ENCODE measurements at places on chromosomes 4 and X. TPM values are rescaled to one million over a fixed set of nuclear protein-coding genes. Genes with fewer than 3 reads are reported as not detected.

SHISA3 gene
- 0.31 TPM for total RNA-seq

GPR82 gene
- 0.26 TPM for total RNA-seq

MAOA gene
- total RNA-seq: 241 TPM

MAML3 gene
- total RNA-seq: 23.4 TPM

DNA sequence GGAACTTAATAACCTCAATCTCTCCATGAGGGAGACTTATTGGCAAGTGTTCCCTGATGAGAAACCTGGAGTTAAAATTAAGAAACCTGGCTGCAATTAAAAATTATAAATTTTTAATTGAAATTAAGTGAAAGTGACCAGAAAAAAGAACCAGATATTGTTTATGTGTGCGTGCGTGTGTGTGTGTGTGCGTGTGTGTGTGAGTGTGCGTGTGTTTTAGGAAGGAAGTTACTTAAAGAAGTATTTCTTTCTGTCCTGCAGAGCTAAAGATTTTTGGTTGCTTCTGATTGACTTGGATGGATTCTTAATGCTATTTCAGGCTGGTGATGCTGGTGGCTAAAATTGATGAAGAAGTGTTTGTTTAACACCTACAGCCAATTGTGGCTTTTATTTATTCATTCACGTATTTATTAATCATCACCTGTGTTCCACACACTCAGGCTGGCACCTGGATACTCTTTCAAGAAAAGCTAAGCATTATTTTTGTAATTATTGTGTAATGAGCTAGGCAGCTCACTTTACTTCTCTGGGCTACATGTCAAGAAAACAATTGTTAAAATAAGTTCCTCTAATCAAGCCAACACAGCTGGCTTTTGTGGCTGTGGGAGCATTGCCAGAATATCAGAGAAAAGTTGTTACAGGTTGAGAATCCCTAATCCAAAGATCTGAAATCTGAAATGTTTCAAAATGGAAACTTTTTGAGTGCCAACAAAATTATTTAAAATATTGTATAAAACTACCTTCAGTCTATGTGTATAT, 68.5 kb downstream of the CEP44 start:
- no peak for DNase-seq

GRCh38 chr4:156723951-156724668, 247.5 kb downstream of the PDGFC start:
- no peak for DNase-seq

Data from ureter (tissue), 1 donor.